ENCODE measurements at places on chromosomes 5 and 9. TPM values are rescaled to one million over a fixed set of nuclear protein-coding genes. Genes with fewer than 3 reads are reported as not detected.

- DNase-seq, result peak; percentile 48
Measured at GRCh38 chr9:99259231-99259918, 37.3 kb downstream of the SEC61B start.

DNA sequence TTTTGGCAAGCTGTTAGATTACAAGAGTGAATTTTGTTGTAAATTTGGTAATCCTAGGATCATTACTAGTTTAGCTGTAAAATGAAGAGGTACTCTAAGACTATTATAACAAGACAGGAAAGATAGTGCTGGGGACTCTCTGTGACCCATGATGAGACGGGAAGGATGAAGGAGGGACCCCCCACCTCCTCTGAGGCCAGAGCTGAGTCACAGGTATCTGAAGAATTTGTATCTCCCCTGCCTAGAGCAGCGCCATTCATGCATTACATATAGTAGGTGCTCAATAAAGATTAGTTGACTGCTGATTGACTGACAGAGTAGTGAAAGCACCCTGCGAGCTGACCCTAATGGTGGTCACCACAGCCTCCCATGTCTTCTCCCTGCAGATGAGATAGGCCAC is 202.8 kb downstream of the SNX18 start:
- DNase-seq, result no peak

DNA sequence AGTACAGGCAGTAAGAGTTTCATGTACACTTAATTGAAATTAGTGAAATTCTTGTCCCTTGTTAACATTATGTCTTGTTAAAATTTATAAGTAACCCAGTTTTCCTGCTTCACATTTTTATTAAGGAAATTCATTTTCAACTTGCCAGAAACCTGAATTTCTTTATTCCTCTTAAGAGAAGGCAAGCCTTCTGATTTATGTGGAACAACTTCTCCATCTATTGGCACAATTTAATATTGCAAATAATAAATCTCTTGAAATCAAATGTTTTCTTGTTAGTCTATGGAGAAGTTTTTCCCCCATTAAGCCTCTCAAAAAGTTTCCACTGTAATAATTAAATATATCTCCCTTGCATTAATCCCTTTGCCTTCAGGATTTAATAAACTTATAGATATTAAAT is 33.8 kb upstream of the ACO1 start:
- DNase-seq, result peak; percentile 51

Gene PCDHB12
- 0.18 TPM for total RNA-seq

Gene FAM120AOS
- total RNA-seq, result 60.5 TPM

GRCh38 chr9:94881023-94881422 is 154.5 kb downstream of the AOPEP start:
- DNase-seq, result peak; percentile 42

DNA sequence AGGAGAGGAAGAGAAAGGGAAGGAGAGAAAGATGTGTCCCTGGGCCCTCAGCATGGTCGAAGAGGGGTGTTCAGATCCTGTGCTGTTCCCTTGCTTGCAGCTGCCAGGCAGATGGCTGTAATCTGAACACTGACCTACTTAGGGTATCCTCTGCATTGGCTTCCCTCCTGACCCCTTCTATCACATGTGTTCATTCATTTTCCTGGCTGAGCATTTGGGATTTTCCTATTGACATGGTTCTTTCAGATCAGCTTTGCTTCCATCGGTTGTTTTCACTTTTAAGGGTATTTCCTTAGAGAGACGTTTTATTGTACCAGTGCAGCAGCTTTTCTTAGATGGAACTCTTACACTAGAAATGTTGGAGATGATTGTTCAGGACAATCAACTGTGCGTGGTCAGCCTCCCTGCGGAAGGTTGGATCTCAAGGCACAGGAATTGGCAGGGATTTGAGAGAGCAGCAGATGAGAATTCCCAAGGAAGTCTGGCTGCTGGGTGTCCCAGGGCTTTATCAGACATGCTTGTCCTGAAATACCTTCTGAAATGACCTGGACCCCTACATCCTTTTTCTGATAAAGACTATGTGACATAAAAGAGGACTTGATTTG is 26.0 kb downstream of the ACTBL2 start:
- no peak for DNase-seq

Gene FGFR4
- 0.74 TPM for total RNA-seq

DNA sequence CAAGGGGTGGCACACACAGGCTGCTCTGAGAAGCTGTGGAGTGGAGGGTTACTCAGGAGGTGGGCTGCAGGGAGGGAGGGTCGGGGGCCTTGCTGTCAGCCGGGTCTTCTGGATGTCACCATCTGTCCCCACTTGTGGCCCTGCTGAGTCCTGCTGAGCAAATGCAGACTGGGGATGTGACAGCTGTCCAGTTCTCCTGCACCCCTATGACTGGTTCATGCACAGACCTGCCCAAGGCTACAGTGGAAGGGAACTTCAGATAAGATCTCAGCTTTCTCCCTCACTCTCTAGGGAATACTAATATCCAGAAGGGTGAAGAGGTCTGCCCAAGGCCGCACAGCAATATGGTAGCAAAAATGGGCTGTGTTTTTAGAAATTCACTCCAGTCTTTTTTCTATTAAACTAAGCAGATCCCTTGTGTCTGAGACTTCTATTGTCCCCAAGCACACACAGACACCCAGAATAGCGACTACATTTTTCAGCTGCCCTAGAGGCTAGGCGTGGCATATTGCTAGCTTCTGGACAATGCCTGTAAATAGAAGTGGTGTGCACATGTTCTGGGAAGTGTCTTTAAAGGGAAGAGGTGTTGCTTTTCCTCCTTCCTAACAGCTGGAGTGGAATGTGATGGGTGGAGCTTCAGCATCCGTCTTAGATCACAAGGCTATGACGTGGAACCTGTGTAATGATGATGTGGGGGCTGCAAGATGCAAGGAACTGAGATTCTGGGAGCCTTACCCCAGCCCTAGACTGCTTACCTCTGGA is 51.1 kb upstream of the TBC1D2 start:
- no peak for DNase-seq

GRCh38 chr9:98698856-98699255 is 9.9 kb downstream of the GABBR2 start:
- DNase-seq, result peak; percentile 21

DNA sequence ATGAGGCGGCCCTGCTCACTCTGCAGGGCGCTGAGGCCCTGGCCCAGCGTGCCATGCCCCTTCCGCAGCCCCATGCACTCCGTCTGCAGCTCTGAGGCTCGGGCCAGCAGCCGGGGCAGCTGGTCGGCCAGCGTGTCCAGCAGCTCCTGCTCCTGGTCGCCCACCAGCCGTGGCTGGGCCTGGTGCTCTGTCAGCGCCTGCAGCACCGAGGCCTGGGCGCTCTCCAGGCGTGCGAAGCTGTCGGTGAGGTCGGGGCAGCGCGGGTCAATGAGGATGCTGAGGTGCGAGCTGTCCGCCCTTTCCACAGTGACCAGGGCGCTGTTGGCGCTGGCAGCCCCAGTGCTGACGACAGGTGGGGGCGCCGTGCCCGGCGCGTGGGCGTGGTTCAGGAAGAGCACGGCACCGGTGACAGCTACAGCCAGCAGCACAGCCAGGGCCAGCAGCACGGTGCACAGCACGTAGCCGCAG is 9.4 kb downstream of the FIBCD1 start:
- DNase-seq, result no peak

Gene OLFML2A
- total RNA-seq, result 1.7 TPM

DNA sequence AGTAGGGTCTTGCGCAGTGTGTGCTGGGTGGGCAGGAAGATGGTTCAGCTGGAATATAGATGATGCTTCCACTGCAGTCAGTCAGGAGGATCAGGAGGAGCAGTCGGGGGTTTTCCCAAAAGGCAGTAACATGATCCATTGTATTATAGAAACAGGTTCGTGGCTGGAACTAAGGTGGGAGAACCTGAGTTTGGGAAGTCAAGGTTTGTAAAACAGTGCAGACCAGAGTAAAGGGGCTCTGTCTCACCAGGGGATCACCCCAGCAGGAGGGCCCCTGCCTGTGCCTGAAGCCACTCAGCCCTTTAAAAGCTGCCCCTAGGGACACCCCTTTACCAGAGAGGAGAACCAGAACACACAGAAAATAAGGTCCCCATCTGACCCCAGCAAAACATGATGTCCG is 213.4 kb downstream of the AUH start:
- DNase-seq, result no peak

DNA sequence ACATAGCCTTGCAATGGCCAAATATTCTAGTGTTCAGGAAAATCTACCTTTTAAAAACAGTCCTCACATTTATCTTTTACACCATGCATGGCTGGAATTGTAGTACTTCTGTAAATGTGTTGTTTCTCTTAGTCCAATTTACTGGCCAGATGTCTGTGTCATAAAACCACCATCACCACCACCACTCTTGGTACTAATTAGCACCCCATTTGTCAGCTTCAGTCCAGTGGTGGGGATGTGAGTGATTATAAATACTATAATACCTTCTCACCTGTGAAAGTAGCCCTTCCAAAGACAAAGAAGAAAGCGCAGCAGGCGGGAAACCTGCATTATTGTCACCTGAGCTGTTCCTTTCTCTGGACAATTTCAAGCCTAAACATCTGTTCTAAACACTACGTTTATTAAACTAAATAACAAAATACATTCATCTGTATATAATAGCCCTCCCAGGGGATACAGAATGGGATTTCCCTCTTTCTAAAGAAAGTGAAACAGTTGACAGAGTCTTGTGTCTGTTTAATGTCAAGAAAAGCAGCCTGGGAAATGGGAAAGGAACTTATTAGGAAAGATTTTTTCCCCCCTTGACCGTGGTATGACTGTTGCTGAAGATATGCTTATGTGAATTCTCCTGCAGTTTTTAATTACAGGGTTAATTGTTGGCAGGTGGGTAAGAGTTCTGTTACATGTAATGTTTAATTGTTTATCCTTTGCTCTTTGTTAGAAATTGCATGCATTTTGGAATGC is 144.5 kb upstream of the NUDT12 start:
- no peak for DNase-seq

Gene PRLR
- total RNA-seq, result 1.6 TPM

All from fibroblast of the aortic adventitia (primary cell).